ENCODE measurements at places on chromosomes 16 and 17.

DNA sequence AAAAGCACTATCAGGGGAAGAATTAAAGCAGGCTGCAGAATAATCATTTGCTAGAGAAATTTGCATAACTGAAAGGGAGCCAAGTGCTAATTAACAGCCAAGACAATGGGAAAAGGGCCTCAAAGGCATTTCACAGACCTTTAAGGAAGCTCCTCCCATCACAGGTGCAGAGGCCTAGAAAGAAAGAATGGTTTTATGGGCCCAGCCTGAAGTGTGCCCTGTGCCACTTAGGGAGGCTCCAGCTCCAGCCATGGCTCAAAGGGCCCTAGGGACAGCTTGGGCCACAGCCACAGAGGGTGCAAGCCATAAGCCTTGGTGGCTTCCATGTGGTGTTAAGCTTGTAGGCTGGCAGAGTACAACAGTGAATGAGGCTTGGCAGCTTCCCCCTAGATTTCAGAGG, 50.1 kb downstream of the RNF112 start:
- DNase-seq: peak; percentile 59

- DNase-seq: no peak
Observed at GRCh38 chr16:69322343-69322742, 8.0 kb downstream of the PDF start.

DNA sequence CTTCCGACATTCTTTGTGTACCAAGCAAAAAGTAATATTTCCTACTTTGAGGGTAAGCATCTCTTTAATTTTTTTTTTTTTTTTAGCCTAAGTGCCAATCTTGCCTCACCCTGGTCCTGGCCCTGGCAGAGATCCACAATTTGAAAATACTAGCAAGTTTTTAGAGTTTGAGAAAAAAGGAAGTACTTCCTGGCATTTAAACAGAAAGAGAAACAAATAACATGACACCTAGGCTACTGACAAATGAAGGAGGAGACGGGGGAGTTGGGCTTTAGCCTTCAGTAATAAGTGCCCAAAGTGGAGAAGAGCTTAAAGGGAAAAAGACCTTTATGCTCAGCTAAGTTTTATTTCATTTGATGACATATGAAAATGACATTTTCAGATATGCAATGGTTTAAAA, 92.8 kb downstream of the HS3ST3A1 start:
- no peak for DNase-seq

DNA sequence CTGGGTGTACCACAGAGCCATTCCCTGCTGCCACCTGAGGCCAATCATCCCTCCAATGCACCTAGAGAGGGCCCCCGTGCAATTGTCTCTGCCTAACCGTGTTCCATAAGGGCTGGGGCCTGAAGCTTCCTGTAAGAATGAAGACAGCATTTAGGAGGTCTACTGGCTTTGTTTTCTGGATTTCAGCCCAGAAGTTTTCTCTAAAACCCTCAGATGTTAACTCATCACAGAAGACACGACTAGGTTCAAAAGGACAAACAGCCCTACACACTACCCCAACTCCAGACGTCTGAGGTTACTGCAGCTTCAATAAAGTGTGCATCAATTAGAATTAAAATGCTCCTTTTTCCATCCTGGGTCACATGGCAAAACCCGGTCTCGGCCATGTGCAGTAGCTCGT, 10.8 kb upstream of the DRG2 start:
- no peak for DNase-seq

GRCh38 chr16:89779909-89780305, 36.5 kb downstream of the FANCA start:
- no peak for DNase-seq

DNA sequence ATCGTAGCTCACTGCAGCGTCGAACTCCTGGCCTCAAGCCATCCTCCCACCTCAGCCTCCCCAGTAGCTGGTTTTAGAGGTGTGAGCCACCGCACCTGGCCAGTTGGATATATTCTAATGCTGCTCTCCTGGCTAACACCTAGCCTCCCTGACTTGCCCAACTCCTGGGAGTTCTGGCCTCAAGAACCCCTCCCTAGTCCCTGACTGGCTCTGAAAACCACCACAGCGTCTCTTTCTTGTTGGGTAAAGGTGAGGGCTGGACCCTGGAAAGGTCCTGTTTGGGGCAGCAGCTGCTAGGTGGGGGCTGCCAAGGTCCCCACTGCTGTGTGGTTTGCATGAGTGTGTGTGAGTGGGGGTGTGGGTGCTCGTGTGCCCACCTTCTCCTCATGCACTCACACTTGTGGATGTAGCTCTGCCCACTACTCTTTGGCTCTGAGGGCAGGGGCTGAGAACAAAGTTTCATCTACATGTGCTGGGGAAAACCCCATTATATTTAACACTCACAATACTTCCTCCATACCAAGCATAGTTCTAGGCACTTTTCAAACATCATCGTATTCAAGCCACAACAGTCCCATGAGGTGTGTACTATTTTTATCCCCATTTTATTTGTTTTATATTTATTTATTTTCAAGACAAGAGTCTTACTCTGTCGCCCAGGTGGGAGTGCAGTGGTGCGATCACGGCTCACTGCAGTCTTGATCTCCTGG, 7.1 kb upstream of the SPNS3 start:
- DNase-seq: no peak

- no peak for DNase-seq
Observed at GRCh38 chr17:19295473-19296135, 58.4 kb downstream of the EPN2 start.

DNA sequence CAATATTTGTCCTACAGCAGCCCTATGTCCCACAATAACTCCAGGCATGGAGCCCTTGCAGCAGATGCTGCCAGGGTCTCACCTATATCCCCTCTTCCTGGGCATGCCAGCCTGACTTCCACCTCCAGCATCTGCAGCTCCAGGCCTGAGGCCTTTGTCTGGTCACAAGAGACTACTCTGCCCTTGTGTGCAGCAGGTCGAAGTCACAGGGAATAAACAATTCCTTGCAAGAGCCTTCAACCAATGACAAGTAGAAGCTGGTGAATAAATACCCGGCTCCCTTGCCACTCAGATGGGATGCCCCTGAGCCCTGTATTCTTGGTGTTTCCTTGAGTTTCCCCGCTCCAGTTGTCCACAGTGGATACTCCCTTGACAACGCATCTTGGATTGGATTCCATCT, 23.0 kb downstream of the CES1 start:
- no peak for DNase-seq

GRCh38 chr17:34006126-34006525, 249.0 kb upstream of the CCL2 start:
- no peak for DNase-seq

DNA sequence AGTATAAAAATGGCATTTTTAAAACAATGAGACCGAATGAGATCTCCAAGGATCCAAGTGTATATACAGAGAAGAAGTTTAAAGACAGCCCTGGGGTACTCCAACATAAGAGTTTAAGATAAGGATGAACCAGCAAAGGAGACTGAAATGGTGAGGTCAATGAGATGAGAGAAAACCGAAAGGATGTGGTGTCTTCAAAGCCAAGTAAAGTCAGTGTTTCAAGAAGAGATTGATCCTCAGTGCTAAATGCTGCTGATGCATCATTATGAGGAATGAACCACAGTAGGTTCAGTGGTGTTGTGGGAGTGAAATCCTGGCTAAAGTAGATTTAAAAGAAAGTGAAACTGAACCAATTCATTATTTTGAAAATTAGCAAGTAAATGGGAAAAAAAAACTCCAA, 38.1 kb upstream of the NLK start:
- DNase-seq: no peak

- DNase-seq: no peak
Observed at GRCh38 chr17:13634021-13634420, 32.3 kb upstream of the HS3ST3A1 start.

DNA sequence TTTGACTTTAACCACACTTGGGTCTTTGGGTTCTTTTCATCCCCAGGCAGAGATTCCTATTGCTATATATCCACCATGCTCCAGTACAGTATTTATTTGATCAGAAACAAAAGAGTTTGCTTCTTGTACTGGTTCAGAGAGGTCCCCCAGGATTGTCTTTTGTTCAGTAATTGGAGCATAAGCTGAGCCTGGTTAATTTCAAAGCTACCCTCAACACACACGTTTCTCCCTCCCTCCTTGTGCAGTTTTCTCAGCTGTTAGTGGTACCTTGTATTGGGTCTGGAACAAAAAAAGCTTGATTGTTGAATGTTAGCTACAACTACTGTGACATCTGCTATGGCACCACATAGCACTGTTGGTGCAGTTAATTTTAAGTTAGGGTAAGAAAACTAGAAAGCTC, 50.0 kb downstream of the NUP93 start:
- DNase-seq: peak; percentile 69

GRCh38 chr17:7559320-7560171, 996 bp downstream of the TNFSF13 start:
- no peak for DNase-seq

- DNase-seq: no peak
Observed at GRCh38 chr16:67996666-67997065, 2.6 kb downstream of the DPEP2 start.

DNA sequence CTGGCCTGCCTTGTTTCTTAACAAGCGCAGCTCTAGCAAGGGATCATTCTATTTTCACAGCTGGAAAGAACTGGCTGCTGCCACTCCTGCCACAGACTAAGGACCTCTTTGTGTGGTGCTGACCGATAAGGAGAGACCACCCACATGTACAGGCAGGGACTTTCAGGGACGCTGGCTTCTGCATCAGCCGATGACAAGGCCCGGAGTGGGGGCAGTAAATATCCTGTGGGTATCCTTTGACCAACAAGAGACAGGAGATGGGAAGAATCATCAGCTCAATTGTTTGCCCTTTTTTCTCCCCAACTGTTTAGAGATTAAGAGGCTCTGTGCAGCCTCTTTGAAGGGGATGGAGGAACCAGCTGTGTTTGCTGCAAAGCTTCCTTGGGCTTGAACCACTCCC, 9.2 kb upstream of the ITPRIPL2 start:
- DNase-seq: no peak

- no peak for DNase-seq
Observed at GRCh38 chr17:50147841-50148225, 2.6 kb downstream of the PPP1R9B start.

- DNase-seq: no peak
Observed at GRCh38 chr17:4483012-4483840, 15.5 kb upstream of the SPNS2 start.

- DNase-seq: no peak
Observed at GRCh38 chr16:86946396-86946795, 368.0 kb downstream of the FOXL1 start.

DNA sequence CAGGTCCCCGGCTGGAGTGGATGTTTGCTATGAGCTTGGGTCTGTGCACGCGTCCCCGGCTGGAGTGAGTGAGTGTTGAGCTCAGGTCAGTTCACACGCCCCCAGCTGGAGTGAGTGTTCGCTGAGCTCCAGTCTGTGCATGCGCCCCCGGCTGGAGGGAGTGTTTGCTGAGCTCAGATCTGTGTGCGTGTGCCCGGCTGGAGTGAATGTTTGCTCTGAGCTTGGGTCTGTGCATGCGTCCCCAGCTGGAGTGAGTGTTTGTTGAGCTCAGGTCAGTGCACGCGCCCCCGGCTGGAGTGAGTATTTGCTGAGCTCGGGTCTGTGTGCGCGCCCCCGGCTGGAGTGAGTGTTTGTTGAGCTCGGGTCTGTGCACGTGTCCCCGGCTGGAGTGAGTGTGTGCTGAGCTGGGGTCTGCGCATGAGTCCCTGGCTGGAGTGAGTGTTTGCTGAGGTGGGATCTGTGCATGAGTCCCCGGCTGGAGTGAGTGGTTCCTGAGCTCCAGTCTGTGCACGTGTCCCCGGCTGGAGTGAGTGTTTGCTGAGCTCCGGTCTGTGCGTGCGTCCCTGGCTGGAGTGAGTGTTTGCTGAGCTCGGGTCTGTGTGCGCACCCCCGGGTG, 284.2 kb downstream of the SNX29 start:
- DNase-seq: no peak

- no peak for DNase-seq
Observed at GRCh38 chr17:35291802-35292201, 48.9 kb downstream of the SLFN5 start.

- DNase-seq: no peak
Observed at GRCh38 chr16:9061358-9061813, 30.1 kb upstream of the HAPSTR1 start.

GRCh38 chr16:50288026-50288425, 21.7 kb downstream of the ADCY7 start:
- DNase-seq: no peak

- DNase-seq: no peak
Observed at GRCh38 chr16:85112364-85112763, at the start of gene CIBAR2. Gene CIBAR2 (minus strand): TSS chr16:85112472. CDS start chr16:85112352, 120 bp downstream.

GRCh38 chr17:19654896-19655295, 6.3 kb downstream of the ALDH3A2 start:
- no peak for DNase-seq

GRCh38 chr17:69733171-69734012, 318.9 kb downstream of the MAP2K6 start:
- DNase-seq: no peak

DNA sequence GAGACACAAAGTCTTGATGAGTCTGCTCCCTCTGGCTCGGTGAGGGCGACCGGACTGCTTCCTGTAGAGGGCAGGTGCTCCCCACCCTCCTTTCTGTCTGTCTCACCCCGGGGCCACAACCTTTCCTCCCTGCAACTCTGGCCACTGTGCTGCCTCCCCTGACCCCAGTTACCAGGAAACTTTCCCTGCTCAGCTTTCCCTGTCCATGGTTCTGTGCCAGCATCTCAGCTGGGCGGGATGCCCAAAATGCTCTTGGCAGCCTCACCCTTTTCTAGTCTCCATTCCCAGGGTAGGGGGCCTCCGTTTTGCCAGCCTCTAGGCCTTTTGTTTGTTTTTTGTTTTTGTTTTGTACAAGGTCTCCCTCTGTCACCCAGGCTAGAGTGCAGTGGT, 1.4 kb downstream of the PLD2 start:
- no peak for DNase-seq

- DNase-seq: no peak
Observed at GRCh38 chr17:79039171-79039570, 15.2 kb downstream of the C1QTNF1 start.

- DNase-seq: no peak
Observed at GRCh38 chr16:89052191-89052889, 41.3 kb upstream of the ACSF3 start.

DNA sequence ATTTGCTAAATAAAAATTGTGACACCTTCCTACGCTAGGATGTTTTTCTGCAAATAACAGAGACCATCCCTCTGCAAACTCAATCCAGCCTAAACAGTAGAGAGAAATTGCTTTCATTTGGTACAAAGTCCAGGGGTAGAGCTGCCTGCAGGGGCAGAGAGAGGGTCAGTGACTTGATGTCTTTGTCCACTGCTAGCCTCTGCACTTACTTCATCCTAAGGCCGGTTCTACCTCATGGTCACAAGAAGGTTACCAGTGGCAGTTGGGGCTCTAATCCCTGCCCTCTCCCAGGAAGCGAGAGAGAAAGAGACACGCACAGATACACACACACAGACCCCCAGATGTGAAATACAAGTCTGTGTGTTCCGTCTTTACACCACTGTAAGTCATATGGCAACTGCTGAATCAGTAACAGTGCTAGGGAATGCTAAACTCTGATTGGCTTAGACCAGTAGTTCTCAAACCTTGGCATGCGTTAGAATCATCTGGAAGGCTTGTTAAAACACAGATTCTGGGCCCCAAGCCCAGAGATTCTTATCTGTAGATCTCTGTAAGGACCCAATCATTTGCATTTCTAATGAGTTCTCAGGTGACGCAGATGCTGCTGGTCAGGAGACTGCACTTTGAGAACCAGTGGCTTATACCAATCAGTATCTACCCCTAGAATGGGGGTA, 13.1 kb upstream of the LPCAT2 start:
- no peak for DNase-seq

- DNase-seq: no peak
Observed at GRCh38 chr16:24139282-24139681, 116.9 kb upstream of the CACNG3 start.

Data from NCI-H1436 treated with DMSO at 0.1 percent for 48 hours (cell line).